Activated effector memory CD4-positive, alpha-beta T cell treated with Interleukin-2 at 50 U/mL for 16 hours (primary cell): ENCODE measurements at places on chromosomes 1 and 21.

DNA sequence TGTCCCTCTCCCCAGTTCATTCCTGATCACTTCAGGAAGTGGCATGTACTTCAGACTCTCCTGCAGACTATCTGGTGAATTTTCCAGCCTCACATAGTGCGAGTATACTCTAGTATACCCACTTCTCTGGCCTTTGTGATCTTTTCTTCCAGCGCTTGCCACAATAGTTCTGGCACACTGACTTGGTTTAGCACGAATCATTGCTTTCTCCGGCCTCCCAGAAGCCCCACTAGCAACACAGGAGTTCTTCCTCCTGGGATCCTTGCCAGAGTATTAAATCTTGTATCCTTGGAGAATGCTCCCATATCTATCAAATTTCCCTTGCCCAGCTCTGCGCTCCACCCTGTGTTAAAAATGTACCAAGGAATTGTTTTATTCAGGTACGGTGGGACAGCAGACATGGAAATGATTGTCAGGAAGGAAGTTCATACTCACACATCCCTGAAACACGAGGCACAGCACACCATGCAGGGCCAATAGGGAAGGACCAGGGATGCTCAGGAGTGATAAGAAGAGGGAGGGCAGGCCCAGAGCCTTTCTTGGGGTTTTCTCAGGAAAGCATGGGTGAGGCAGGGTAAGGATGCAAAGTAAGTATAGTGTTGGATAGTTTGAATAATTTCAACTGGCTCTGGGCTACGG is 136.7 kb downstream of the ADSS2 start:
- DNase-seq, result no peak

GRCh38 chr21:30209601-30210000 is 6.3 kb downstream of the CLDN8 start:
- no peak for DNase-seq

DNA sequence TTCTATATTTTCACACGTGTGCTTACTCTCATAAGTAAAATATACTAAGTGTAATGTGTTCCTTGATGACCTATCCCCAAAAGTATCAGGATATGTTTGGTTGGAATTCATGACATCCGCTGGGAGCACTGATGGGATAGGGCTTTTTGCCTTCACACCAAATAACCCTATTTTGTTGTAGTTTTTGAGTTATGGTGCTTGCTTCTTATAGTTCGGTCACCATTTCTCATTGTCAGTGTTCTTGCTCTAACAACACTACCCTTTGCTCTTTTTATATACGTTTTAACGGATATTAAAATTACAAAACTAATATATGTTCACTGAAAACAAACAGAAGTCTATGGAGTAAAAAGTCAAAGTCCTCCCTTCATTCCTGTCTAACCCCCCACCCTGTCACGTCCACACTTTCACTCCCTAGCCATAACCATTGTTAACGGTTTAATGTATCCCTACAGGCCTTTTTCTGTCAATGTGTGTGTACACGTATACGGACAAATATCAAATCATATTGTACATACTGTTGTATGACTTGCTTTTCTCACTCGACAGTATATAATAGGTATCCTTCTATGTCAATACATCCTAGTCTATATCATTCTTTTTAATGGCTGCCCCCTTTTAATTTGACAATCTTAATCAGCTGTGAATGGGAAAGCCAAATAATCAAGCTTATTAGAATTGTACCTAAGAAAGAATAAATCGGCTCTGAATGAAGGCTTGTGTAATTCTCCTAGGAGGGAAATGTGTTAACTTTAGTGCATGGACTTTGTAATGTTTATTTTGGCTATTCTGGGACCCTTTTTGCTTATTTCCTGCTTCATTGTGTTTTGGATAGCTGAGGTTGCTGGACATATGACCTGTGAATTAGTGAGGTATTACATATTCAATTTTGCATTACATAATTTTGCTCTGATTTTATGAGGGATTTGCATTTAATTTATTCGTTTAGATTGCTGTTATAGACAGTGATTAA is 3.5 kb upstream of the RNF220 start:
- no peak for DNase-seq

DNA sequence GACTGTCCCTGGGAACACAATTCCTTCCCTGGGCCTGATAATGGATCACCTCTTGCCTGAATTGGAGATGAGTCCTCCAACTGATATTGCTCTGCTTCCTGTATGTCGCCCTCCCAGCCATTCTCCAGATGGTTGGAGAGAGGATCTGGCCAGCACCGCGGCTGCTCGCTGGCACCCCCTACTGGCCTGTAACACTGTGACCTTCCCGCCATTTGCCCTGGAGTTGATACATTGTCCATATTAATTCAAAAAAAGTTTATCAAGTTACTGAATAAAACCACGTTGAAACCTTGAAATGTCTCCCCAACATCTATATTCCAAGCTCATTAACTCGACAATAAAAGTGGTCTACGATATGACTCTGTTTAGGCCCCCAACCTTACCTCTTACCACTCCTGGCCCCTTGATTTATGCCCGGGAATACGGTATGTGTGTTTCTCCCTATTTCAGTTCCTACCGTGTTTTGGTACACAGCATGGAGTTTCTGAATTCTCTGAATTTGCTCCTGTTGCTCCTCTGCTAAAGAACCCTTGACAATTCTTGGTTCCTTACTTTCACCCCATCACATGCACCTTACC is 241.8 kb upstream of the KIAA0040 start:
- no peak for DNase-seq
